ENCODE measurements at places on chromosomes 2 and 18. TPM values are rescaled to one million over a fixed set of nuclear protein-coding genes. Genes with fewer than 3 reads are reported as not detected.

Gene CCDC138
- total RNA-seq, result 4.0 TPM

Gene CCDC150
- 0.81 TPM for total RNA-seq

Gene CDH20
- total RNA-seq, result 0.27 TPM

- no peak for DNase-seq
Measured at GRCh38 chr18:65269375-65269774, 481.4 kb upstream of the CDH7 start.

GRCh38 chr18:33579349-33580215 is 1.6 kb downstream of the ASXL3 start:
- no peak for DNase-seq

DNA sequence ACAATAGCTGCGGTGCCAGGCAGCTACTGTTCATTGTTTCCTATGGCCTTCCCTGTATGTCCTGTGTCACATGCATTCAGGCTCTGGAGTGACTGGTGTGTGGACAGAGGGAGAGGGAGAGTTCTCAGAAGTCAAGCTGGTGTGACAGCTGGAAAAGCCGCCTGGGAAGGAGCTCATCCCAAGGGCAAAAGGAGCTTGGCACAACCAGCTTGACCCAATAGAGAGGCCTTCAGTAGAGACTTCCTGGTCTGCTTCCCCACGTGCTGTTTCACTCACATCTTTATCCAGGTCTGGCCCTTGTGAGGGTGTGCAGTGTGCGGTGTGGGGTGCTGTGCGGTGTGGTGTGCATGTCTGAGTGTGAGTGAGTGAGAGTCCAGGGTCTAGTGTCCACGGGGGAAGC is 11.1 kb upstream of the NT5DC4 start:
- no peak for DNase-seq

- no peak for DNase-seq
Measured at GRCh38 chr2:149904352-149905175, 317.0 kb upstream of the MMADHC start.
